Stimulated activated CD4-positive, alpha-beta T cell treated with anti-CD3 and anti-CD28 coated beads, Interleukin-1b, Interleukin-23, amount 100 ng/mL, for 1 hour (primary cell): ENCODE measurements at places on chromosomes 1 and 21.

GRCh38 chr1:35706846-35707600 is 11.7 kb downstream of the C1orf216 start:
- no peak for DNase-seq

DNA sequence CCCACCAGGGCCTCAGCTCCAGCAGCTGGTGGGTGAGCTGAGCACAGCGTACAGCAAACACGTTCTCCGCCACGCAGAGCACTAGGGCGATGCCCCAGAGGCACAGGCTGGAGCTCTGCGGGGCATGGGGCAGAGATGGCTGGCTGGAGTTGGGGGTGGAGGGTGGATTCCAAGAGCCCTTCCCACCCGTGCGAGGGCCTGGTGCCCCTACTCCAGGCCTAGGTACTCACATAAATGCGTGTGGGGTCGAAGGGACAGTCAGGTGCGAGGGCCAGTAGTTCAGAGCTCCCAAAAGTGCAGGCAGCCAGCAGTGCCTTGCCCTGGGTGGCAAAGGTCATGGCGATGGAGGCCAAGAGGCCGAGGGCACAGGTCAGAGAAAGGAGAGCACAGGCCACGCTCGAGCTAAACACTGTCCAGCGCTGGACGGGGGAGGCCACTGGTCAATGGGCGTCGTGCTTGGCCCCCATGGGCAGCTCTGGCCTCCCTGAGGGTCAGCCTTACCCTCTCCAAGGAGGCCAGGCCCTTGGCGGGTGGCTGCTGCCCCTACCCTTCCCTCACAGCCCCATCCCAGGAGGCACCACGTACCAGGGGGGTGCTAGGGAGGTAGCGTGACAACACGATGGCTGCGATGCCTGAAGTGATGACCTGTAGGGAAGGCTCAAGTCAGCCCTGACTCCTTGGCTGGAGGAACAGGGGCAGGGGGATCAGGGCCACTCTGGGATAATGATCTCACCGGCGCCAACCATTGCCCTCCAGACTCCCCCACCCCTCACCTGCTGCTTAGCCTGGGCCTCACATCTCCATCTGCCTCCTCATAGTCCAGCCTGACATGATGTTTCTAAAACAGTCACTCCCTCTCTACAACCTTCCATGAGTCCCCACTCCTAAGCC is 5.6 kb downstream of the TMEM54 start:
- no peak for DNase-seq

- no peak for DNase-seq
Observed at GRCh38 chr1:202844935-202845334, 34.2 kb downstream of the PCAT6 start.

GRCh38 chr21:38664315-38664714 is 141.4 kb upstream of the ETS2 start:
- DNase-seq: no peak

DNA sequence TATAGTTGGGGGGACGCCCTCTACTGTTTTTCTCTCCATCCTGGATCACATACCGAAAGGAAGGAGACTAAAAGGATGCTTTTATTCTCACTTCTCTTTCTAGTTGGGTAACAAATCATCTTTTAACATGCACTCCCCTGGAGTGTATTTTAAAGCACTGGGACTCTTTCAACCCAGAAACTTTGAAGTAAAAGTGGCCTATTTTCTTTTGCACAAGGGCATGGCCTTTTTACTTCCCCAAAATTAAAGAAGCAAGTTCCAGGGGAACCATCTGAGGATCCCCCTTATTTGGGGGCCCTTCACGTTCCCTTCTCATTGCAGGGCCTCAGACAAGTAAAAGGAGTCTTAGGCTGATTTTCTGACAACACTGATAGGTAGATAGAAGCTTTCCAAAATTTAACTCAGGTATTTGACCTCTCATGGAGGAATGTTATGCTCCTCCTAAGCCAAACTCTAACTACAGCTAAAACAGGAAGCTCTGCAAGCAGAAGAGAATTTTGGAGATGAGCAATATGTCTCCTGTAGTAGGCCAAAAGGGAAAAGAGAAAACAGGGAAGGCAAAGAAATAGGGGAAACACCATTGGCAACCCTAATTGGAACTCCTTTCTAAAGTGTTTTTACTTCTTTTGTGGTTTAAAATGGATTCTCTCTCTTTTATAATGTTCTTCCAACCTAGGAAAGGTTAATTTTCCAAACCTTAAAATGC is 8.9 kb upstream of the CD46 start:
- DNase-seq: no peak

DNA sequence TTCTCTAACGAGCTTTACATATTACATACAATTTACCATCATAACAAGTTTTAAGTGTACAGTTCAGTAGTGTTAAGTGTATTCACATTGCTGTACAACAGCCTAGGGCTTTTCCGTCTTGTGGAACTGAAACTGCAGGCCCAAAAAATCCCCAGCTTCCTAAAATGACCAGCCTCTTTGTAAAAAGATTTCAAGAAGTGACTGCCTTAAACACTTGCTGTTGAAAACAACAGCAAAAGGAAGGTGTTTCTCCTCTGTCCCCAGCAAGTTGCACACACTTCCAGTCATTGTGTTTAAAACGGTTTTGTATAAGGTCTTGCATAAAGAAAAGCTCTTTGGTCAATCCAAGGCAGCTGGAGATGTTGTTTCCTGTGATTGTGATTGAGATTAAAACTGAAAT is 16.0 kb upstream of the GBP1 start:
- no peak for DNase-seq

- DNase-seq: no peak
Observed at GRCh38 chr1:83500987-83501591, 497.8 kb downstream of the TTLL7 start.

- no peak for DNase-seq
Observed at GRCh38 chr1:222286011-222286410, 261.9 kb downstream of the HHIPL2 start.

GRCh38 chr1:108592030-108592759 is 32.3 kb downstream of the EEIG2 start:
- DNase-seq: no peak

- no peak for DNase-seq
Observed at GRCh38 chr1:226651041-226651731, 87.9 kb downstream of the ITPKB start.

DNA sequence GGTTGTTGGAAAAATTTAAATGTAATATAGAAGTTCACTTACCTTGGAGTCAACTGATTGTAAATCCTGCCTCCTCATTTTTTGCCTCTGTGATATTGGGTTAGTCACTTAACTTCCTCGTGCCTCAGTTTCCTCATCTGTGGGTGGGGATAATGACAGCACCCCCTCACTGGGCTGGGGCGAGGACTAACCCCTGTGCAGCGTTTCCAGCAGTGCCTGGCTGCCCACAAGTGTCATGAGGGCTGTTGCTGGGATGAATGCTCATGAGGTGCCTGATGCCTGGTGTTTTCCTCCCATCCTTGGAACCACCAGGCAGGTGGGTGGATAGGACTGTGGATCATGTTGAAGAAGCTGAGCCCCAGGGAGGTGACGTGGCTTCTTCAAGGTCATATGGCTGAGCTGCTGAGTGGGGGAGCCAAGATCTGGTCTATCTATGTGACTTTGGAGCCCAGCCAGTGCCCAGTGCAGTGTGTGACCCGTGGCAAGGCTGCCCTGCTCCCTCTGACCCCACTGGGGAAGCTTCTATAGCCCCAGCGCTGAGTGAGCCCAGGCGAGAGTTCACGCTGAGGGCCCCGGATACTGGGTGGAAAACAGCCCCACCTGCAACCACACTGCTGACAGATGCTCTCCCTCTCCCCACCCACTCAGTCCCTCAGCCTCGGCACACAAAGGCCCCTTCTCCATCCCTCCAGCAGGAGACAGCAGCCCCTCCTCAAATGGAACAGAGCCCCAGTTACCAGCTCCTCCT is 446.0 kb downstream of the PTPRU start:
- DNase-seq: no peak

DNA sequence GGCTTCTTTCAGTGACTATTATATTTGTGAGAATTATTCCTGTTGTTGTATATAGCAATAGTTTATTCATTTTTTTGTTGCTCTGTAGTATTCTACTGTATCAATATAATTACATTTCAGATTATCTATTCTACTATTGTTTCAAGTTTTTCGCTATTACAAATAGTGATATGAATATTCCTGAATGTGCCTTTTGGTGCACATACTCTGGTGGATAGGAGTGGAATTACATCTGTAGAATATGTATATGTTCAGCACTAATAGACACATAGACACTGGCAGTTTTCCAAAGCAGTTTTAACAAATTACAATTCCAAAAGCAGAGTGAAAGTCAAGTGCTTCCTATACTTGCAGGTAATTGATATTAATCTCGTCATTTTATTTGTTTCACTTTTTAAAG is 696.2 kb upstream of the PRMT6 start:
- DNase-seq: no peak

DNA sequence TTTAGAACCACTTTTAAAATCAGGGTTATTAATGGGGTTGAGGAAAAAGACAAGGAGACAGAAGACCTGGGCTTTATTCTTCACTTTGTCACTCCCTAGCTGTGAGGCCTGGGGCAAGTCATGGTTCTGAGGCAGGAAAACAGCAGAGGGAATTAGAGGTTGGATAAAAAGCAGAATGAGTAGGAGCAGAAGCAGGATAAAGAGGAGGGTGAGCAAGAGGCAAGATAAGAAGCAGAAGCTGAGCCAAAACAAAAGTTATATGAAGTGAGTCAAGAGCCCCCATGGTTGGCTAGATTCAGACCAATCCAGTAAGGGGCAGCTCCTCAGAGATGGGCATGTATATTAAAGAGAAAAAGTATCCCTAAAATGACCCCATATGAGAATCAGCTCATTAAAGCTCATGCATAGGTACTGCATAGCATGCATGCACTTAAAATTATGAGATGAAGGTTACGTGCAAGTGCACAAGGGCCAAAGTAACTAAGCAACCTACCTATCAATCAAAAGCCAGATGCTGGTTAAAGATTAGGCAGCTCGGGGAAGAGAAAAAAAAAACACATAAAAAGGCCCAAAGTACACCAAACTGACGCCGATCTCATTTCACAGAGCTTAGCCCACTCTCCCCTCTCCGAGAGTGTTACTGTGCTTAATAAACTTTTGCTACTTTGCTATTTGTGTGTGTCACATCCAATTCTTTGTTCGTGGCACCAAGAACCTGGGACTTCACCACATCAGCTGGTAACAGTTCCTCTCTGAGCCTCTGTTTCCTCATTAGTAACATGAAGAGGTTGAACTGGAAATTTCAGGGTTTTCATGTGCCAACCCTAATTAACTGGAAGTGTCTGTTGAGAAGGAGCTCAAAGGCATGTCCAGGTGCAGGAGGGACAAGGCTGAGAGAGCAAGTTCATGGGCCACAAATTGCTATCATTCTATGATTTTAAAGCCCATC is 2.2 kb downstream of the AVPR1B start:
- no peak for DNase-seq

DNA sequence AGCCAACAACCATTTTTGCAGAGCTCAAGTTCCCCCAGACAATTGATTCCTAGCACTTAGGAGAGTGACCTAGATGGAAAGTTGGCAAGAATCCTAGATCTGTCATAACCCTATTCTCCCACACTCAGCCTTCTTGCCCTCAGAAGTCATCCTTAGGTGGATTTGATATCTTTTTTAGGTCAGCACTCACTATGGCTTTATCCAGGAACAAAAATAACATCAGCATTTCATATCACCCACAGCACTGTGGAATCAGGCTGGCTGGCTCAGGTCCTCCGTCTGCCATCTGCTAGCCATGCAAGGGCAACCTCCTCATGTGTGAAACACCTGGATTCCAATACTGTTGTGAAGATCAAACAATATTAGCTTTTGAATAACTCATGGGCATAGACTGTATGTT is 6.0 kb downstream of the DPT start:
- DNase-seq: no peak

DNA sequence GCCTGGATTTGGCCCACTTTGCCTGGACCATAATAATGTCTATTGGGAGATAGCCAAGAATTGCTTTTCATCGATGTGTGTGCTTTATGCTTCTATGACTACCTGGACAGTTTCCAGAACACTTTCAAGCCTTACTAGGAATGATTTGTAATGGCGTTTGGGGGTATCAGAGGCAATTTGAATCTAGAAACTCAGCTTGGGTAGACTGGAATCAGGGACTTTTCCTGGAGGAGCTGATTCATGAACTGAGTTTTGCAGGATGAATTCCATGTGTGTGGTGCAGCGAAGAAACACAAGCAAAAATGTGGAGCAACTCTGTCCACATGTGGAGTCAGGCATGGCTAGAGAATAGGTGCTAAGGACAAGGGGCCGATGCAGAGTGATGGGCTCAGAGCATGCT is 11.9 kb upstream of the TMEM61 start:
- DNase-seq: no peak

DNA sequence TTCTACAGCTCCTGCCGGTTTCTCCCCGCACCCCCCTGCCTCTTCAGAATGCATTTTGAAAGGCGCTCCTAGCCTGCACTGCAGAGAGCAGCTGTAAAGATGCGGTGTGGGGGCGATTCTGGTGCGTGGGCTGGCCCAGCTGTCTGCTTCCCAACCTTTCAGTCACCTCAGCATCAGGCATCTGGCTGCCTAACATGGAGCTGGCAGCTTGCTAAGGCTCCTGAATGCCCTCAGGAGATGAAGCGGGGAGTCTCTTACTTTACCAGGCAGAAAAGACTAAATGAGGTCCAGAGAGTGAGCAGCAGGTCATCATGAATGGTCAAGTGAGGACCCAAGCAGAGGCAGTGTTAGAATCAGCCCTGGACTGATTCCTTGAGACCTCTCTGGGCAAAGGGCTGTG is 8.7 kb downstream of the IER5 start:
- DNase-seq: no peak

DNA sequence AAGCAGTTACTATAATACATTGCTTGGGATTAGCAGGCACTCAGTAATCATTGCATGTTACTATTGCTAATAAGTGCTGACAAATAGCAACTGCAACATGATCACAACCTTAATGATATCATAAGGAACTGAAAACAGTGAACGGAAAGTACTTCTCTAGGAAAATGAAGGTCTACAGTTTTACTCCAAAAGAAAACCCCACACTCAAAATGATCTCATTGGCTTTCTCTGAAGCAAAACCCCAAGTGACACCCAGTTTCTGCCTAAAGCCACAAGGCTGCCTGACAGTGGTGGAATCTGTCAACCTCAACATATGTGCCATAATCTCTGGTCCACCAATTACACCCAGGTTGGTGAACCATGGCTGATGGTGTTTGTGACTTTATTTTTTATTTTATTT is 137.6 kb downstream of the PTGER3 start:
- DNase-seq: no peak

- DNase-seq: no peak
Observed at GRCh38 chr1:178121883-178122282, 28.0 kb downstream of the RASAL2 start.

DNA sequence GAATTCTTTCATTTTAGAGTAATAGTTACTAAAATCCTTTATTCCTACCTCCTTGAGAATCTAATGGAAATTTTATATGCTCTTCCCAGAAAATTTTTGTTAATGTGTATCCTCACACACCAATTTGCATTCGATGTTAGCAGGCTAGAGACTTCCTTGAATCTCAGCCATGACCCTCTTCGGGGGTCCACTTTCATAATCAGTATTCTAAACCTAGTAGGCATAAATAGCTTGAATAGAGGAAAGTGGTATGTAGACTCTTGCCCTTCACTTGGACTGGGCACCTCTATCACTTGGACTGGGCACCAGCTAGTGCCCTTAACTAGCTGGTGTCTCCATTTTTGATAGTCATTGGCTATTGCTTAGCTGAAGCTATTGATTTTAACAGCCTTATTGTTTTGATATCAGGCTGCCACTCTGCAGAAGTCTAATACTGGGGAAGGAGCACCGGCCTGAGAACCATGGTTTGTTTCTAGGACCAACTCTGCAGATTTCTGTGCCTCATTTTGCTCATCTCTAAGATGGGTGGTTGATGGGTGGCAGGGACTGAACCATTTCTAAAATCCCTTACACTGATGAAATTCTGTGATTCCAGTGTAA is 42.8 kb downstream of the MRPL39 start:
- no peak for DNase-seq
